Renal cortex interstitium (tissue), 15 donors: ENCODE measurements at places on chromosomes 6 and 20. TPM values are rescaled to one million over a fixed set of nuclear protein-coding genes. Genes with fewer than 3 reads are reported as not detected.

- DNase-seq = no peak
Observed at GRCh38 chr20:19749618-19750071, 8.4 kb upstream of the RIN2 start.

GRCh38 chr20:2006452-2007361 lies 12.8 kb upstream of the PDYN start:
- no peak for DNase-seq

Gene LRFN2
- polyA plus RNA-seq = 1.1 TPM

GRCh38 chr6:20237677-20238460 lies 25.6 kb upstream of the MBOAT1 start:
- no peak for DNase-seq

- DNase-seq = no peak
Observed at GRCh38 chr6:149273318-149273717, 44.2 kb upstream of the TAB2 start.

GRCh38 chr6:70371454-70372105 lies 41.7 kb upstream of the FAM135A start:
- DNase-seq = peak; percentile 32

GRCh38 chr6:2658788-2659187 lies 91.9 kb downstream of the MYLK4 start:
- DNase-seq = no peak

Gene NSFL1C
- polyA plus RNA-seq = 110 TPM

- DNase-seq = no peak
Observed at GRCh38 chr6:18269253-18269652, 4.9 kb upstream of the DEK start.

Gene BNIP5
- polyA plus RNA-seq = 0.10 TPM

Gene C20orf144
- 0.29 TPM for polyA plus RNA-seq

DNA sequence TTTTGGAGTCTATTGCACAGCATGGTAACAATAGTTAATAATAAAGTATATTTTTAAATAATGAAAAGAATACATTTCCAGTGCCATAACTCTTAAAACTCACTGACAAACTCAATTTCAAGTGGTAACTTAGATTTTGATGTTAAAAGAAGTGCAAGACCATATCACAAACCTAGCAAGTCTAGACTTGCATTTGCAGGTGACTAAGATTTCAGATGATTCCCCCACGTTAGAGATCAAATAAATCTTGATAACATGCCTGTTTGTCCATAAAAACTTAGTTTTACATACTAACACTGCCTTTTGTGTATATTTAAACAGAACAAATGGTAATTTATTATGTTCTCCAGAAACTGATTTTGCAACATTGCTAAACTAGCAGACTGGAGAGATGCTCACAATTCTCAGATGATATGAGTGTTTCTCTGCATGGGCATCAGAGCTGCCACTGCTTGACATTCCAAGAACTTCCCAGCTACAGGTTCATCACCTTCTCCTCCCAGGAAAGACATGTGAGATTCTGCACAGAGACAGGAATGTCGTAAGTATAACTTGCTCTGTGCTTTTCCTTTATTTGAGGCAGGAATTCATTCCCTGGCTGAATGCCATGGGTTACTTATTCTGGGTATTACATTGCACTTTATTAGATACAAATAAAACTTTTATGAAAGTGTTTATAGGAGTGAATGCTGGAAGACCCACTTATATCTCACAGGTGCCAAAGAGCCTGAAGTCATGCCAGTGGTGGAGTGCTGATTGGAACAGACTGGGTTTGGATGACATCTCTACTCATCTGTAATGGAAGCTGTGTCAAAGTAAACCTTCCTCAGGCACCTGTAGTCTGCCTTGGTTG lies 160.2 kb upstream of the FOXA2 start:
- no peak for DNase-seq

DNA sequence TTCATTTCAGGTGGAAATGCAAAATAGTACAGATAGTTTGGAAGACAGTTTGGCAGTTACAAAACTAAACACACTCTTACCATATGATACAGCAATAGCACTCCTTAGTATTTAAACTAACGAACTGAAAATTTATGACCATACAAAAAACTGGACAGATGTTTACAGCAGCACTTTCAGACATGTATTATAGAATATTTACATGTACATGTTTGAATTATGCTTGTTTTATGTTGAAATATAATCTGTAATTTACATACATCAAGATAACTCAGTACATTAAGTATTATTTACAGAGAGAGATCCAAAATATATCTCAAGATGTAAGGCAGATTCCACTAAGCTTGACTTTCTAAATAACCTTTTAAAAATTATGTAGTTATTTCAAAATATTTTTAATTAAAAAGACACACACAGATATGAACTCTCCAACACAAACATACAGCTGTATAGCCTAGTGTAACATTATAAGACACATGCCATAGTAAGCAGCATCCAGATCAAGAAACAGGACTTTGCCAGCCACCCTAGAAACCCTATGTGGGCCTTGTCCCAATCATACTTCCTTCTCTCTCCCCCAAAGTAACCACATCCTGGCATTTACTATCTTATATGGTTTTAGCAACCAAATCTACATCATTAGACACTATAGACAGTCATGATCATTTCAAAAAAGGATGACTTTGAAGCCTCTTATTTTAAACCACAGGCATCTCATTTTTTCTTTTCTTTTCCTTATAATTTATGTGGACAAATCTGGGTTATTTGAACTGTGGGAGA lies 82.2 kb downstream of the MAN1A1 start:
- DNase-seq = no peak

DNA sequence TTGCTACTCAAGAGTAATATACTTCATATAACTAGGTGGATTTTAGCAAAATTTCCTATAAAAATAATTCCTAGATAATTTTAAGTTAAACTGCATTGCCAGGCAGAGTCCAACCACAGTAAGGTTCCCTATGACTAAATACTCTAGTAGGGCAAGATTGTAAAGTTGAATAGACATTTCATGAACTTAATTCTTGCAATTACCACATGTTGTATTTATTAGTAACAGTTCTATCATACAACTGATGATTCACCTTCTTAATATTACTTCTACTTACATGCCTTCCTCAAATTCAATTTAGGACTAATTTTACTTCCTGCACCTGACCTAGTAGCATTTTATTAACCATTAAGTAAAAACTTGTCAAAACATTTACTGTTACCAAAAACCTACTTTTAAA lies 266.7 kb upstream of the THEMIS start:
- DNase-seq = no peak

DNA sequence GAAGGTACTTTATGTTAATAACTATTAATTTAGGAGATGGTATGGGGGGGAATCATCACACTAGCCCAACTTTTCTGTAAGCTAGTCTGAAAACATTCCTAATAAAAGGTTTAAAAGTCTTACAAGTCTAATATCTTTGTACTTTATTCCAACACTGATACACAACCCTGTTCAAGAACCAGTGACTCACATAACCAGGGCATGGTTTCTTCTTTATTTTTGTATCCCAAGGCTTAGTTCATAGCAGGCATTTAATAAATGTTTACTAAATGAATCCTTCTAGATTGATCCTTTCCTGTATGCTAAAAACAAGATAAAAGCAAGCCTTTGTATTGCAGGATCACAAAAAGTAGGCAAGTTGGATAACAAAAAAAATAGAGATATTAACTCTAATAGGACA lies 9.7 kb downstream of the PNISR start:
- DNase-seq = no peak

- no peak for DNase-seq
Observed at GRCh38 chr20:62164879-62165761, 17.7 kb upstream of the MTG2 start.

GRCh38 chr20:21534886-21535285 lies 21.0 kb upstream of the NKX2-2 start:
- DNase-seq = no peak

DNA sequence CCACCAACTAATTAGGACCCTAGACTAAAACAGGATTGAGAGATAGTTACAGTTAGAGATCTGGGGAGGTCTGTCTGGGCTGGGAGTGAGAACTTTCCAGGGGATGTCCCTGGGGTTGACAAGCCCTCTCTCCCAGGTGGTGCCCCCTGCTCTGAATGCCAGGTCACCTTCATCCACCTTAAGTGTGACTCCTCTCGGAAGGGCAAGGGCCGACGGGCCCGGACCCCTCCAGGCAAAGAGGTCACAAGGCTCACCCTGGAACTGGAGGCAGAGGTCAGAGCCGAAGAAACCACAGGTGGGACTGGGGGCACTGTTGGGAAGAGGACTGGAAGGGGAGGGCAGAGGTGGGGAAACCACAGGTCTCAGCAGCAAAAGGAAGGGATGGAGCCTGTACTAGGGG lies 17.0 kb upstream of the ZNF76 start:
- DNase-seq = no peak

- no peak for DNase-seq
Observed at GRCh38 chr6:51901766-51902764, 185.3 kb downstream of the PKHD1 start.

DNA sequence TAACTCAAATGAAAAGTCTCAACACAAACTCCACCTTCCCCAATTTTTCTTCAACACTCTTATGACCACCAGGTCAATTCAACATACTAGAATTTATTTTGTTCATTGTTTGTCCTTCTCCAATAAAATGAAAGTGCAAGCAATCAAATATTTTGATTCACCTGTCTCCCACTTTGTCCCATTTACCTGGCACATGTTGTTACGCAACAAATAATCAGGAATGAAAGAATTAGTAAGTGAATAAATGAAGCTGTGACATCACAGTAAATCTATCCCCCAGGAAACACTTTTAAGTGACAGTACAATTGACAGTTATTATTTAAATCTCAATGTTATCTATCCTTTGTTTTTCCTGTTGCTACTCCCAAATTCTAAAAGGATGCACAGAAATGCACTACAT lies 393.7 kb upstream of the OPRM1 start:
- no peak for DNase-seq

GRCh38 chr6:79082304-79082703 lies 4.2 kb upstream of the PHIP start:
- DNase-seq = no peak

Gene LY6G6F
- polyA plus RNA-seq = 0.73 TPM

GRCh38 chr6:110181131-110182030 lies 1.2 kb downstream of the CDC40 start:
- DNase-seq = peak; percentile 7

- no peak for DNase-seq
Observed at GRCh38 chr20:15395457-15395856, 1058.0 kb upstream of the FLRT3 start.

- no peak for DNase-seq
Observed at GRCh38 chr6:131729550-131729949, 18.7 kb upstream of the CTAGE9 start.

DNA sequence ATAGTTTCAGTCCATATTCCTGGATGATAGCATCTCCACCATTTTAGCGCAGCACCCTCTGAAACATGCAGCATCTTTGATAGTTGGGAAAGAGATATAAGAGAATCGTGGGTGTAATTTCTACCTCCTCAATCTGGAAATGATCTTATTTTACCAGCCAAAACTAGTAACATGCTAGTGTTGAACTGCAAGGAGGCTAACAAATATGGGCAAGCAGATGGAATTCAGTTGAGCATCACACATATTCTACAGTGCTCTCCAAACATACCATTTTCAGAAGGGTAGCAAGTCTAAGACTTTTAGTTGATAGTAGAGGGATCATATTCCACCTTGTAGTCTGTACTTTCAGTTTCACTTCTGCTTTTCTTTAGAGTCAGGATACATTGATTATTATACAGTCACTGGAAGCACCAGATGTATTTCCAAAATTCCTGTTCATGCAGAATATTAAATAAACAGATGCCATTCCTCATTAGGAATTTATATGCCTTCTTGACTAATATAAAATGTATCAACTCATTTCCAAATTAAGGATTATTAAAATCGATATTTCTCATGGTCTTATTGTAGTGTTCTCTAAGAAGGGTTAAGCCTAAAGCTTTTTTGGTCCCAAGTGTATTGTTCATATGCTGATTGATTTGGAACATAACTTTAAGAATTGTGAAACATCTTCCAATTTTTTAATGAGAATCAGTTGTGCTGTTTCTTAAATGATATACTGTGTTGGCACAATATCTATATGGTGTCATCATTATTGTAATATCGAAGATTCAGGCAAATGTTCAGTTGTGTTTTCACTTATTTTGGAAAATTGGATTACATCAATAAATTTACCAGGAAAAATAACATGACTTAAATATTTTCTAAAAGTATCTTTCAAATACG lies 362.0 kb downstream of the CENPW start:
- no peak for DNase-seq

GRCh38 chr6:157822245-157823000 lies 623 bp upstream of the SNX9 start:
- no peak for DNase-seq
